ENCODE measurements at places on chromosomes 1 and 21.

- no peak for DNase-seq
Observed at GRCh38 chr1:65470766-65471165, 50.3 kb downstream of the LEPR start.

DNA sequence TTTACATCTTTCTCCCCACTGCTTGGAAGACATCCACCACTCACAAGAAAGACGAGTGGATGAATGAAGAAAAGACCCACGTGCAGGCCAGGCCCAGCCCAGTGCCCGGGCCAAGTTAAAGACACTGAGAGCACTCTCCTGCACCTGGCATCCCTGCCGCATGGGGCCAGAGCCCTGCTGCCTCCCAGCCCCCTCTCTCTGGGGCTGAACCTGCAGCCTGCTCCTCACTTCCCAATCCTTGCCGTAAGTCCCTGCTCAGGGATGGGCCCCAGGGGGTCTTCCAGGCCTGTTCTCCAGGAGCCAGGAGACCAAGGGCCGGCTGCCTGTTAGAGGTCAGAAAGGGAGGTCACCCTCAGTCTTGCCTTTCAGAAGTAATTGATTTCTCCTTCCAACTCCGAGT, 168.5 kb upstream of the ZC3H12A start:
- DNase-seq, result no peak

GRCh38 chr1:203702130-203702577, 62.8 kb upstream of the LAX1 start:
- no peak for DNase-seq

DNA sequence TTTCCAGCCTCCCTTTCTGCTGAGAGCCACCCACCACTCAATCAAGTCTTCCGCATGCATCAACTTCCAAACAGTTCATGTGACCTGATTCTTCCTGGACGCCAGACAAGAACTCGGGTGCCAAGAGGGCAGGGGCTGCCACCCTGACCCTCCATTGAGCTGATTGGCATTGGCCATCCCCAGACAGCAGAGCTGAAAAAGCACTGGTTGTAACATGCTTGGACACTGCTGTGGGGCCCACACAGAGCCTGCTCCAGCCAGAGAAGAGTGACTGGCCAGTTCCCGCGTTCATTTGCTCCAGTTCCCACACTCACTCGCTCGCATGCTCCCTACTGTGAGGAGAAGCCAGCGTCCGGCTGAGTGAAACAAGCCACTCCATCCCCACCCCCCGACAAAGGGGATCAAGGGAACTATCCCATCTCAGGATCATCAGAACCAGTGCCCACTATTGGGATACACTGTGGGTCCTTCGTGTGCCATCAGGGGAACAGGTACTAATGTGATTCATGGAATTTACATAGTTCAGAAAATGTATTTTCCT, 420.3 kb downstream of the NPHP4 start:
- DNase-seq, result no peak

GRCh38 chr1:177772386-177772960, 197.4 kb downstream of the SEC16B start:
- no peak for DNase-seq

DNA sequence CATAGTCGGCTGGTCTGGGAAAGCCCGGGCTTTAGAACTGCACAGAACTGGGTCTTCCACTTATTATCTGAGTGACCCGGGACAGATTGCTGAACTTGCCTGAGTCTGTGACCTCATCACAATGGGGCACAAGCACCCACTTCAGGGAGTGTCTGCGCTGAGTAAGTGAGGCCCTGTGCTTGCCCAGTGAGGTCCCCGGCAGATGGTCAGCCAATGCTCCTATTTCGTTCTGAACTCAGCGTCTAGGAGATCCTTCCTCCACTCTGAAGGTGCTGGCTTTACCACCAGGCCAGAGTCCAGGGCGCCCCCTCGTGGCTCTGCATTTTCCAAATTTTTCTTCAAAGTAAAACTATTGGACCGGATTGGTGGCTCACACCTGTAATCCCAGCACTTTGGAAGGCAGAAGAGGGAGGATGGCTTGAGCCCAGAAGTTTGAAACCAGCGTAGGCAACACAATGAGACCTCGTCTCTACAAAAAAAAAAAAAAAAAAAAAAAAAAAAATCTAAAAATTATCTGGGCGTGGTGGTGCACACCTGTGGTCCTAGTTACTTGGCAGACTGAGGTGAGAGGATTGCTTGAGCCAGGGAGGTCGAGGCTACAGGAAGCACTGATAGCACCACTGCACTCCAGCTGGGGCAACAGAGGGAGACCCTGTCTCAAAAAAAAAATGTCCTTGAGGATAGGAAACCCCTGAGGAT, 61.7 kb downstream of the FCRL5 start:
- DNase-seq, result no peak

GRCh38 chr1:115142616-115143015, 53.3 kb upstream of the TSPAN2 start:
- DNase-seq, result no peak

DNA sequence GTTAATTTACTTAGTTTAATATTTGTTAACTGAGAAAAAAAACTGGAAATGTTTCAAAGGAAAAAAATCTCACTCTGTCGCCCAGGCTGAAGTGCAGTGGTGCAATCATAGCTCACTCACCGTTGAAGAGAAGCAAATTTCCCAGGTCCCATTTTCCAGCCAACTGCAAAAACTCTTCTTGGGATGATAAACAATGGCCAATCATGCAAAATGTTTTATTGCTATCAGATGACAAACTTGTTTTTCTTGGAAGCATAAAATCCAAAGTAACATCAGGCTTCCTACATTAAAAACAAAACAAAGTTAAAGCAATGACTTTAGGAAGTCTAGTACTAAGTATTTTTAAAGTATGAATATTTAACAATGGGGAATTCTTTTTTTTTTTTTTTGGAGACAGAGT, 84.9 kb downstream of the LYST start:
- no peak for DNase-seq

DNA sequence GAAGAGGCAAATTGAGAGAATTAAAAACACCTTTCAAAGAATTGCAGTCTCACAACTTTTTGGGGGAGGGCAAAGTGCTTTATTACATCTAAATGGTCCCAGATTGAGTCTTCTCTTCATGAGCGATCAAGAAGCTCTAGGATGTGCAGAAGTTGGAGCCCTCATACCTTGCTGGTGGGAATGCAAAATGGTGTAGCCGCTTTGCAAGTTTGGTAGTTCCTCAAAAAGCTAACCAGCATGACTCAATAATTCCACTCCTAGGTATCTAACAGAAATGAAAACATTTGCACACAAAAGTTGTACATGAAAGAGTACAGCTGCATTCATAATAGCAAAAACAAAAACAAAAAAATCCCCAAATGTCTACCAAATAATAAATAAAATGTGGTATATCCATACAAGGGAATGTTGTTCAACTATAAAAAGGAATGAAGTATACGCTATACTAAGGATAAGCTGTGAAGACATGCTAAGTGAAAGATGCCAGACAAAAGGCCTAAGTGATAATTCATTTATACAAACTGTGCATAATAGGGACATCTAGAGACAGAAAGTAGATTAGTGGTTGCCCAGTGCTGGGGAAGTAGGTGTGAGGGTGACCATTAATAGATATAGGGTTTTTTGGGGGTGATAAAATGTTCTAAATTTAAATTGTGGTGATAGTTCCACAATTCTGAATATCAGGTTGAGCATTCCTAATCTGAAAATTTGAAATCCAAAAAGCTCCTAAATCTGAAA, 55.2 kb downstream of the SELENOF start:
- DNase-seq, result no peak

DNA sequence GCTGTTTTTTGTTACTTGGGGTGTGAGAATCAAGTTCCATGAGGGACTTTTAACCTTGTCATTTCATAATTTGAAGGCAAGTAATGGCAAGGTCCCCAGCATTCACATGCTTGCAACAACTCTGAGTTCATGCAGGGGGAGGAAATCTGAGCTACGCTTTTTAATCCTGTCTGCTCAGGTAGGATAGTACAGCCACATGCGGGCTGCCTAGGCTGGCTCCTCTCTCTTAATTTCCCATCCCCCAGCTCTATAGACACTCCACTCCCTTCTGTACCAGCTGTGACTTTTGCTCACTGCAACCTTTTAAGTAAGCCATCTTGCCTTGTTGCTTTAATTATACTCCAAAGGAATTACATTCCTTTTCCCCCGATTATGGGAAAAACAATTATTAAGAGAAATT, 30.1 kb downstream of the PTGFR start:
- DNase-seq, result no peak

GRCh38 chr21:29313662-29314408, 15.1 kb downstream of the BACH1 start:
- no peak for DNase-seq

- no peak for DNase-seq
Observed at GRCh38 chr1:58620926-58621325, 43.9 kb upstream of the TACSTD2 start.

- no peak for DNase-seq
Observed at GRCh38 chr1:8352471-8352845, 34.5 kb downstream of the SLC45A1 start.

DNA sequence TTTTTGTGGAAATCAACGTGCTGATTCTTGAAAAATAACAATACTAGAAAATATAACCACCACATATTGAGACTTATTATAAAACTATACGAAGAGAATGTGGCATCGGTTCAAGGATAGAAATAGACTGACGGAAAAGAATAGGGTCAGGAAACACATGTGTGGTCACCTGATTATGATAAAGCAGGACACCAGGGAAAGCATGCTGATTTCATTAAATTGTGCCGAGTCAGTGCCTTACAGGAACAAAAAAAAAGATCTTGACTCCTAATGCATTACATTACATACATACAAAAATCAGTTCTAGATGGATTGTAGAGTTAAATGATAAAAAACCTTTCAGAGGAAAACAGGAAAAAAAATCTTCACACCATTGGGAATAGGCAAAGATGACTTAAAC, 43.5 kb upstream of the SERPINC1 start:
- DNase-seq, result no peak

DNA sequence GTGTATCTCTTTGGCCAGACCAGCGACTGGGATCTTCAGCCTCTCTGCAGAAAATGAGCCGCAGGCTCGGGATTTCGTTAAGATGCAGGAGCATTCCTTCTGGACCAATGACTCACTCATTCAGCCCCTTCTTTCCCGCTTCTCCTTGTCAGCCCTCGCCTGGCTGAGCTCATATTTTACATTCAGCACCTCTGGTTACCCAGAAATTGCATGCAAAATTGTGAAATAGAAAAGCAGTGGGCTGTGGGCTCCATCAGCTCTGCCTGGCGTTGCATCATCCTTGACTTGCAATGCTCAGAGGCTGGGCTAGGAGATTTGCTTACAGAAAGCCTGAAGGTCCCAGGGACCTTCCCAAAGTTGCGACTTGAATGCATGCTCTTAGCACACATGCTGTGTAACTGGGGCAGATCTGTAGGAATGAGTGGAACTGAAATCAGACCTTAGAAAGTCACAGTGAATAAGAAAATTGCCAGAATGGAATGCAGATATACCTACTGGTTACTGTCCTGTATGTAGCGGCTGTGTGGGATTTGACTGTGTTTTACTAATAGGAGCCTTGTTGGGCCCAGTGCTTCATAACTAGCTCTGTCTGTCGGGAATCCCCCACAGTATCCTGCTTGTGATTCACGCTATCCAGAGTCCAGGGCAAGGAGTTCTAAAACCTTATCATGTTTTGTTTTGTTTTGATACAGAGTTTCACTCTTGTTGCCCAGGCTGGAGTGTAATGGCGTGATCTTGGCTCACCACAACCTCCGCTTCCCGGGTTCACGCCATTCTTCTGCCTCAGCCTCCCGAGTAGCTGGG, 444.8 kb downstream of the KIF26B start:
- DNase-seq, result peak; percentile 67

- DNase-seq, result no peak
Observed at GRCh38 chr21:43602266-43603232, 56.7 kb downstream of the HSF2BP start.

DNA sequence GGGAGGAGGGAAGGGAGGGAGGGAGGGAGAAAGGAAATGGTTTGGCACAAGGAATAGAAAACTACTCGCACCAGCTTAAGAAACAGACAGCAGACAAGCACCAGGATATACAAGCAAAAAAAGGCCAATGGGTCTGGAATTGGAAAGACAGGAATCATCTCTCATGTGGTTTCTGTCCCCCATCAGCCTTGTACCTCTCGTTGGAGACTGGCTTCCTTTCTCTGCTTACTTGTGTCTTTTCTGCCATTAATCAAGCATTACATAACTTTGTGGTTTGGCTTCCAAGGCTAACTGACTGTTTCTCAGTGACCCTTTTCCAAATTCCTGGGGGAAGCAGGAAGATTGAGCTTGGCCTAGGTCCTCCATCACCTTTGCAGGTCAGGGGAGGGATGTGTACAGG, 11.8 kb upstream of the RALGPS2 start:
- no peak for DNase-seq

DNA sequence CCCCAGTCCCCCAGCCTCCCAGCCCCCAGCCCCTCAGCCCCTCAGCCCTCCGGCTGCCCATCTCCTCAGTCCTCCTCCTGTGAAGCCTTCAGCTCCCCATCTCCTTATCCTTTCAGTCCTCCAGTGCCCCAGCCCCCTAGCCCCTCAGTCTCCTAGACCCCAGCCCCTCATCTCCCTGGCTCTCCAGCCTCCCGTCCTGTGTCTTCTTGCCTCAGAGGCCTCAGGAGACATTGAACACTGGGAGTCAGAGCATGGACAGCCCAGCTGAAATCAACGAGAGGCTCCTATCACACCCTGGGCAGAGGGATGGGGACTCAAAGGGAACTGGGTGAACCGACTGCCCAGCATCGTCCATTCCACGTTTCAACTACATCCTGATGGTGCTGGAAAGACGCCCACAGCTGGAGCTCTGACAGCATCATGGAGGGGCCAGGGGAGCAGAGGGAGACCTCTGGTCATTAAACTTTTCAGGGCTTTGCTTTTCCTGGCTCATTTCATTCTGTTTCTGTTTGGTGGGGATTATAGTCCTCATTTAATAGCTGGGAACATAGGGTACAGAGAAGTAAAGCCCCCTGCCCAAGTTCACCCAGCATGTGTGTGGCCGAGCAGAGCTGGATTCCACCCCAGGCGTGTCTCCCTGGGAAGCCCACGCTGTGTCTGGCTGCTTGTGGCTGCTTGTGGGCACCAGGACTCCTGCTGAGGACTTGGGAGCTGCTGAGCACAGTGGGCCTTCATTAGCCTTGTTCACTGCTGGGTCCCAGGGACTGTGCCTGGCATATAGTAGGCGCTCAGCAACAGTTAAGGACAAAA, 396.7 kb downstream of the PTPRU start:
- no peak for DNase-seq

GRCh38 chr1:90836345-90836679, 119.2 kb upstream of the BARHL2 start:
- DNase-seq, result no peak

DNA sequence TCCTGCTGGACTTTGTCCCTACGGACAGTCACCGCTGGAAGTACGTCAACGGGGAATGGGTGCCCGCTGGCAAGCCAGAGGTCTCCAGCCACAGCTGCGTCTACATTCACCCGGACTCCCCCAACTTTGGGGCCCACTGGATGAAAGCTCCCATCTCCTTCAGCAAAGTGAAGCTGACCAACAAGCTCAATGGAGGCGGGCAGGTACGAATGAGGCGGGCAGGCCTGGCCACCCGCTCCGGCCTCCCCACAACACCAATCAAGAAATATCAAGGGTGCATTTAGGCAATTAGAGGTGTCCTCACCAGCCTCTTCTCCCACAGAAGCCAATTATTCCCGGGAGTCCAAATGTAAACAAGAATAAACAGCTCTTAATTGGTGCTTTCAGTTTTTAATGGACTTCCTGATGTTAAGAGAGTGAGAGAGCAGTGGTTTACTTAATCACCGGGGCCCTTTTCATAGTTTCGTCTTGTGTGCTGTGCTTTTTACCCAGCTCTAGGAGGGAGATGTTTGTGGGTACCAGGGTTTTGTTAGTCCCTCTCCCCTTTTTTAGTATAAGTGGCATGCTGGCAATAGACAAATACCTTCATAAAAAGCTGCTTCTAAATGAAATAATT, 10.7 kb downstream of the TBX19 start:
- DNase-seq, result no peak

- DNase-seq, result no peak
Observed at GRCh38 chr1:227903614-227904501, 43.9 kb downstream of the WNT9A start.

All from non-pigmented ciliary epithelial cell (primary cell).